NCI-H1930 (cell line): ENCODE measurements at places on chromosomes 3 and 15.

DNA sequence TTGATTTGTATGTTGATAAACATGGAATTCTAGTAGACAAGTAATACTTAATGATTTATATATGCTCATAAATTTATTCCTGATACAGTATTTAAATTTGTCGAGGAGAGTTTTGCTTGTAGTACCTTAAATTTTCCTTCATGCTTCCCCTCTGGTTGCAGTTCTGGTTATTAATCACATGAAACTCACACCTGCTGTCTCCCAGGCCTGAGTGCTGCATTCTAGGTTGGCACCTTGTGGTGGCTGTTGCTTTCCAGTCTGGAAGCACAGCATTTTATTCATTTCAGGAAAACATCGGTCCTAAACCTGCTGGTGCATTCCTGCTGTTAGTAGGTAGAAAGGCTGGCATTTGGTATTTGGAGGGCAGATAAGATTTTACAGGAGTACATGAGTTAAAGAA lies 44.9 kb downstream of the ATP1B3 start:
- DNase-seq, result no peak

GRCh38 chr3:61936344-61936937 lies 375.1 kb downstream of the PTPRG start:
- DNase-seq, result no peak

GRCh38 chr15:72342385-72342784 lies 22.4 kb upstream of the CELF6 start:
- no peak for DNase-seq

DNA sequence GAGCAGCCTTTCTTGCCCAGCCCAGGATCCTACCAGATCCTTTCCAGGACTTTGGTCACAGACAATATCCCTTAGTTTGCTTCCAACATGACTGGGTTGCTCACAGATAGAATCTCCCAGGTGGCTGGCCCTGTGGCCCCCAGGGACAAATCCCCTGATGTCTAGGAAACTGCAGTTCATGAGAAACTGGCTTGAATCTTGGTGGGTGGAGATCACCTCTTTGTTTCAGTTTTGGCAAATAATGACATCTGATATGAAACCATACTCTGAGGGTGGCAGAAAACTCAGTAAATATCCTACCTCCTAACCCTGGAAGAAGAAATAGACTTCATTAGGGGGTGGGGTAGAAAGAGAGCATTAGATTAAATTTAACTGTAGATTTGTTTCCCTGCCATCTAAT lies 44.1 kb upstream of the PFN2 start:
- DNase-seq, result no peak

GRCh38 chr3:144011251-144011799 lies 39.7 kb downstream of the DIPK2A start:
- DNase-seq, result no peak

GRCh38 chr15:95498961-95499360 lies 831.5 kb upstream of the NR2F2 start:
- no peak for DNase-seq

GRCh38 chr3:185420762-185421161 lies 57.8 kb downstream of the MAP3K13 start:
- DNase-seq, result no peak

DNA sequence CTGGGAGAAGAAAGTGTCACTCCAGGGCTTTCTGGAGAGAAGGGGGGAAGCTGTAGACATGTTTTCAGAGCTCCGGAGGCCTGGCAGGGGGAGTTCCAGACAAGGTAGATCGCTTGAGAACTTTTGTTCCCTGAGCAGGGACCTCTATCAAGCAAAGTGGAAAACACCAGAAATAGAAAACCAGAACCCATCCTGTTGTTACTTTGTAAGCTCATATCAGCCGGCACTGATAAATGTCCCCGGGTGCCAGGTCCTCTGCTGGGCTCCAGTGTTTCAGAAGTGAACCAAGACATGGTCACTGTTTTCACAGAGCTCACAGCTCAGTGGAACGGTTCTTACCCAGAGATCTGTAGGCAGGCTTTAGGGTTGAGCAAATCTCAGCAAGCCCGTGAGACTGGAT lies 13.5 kb downstream of the HDDC3 start:
- DNase-seq, result no peak

GRCh38 chr3:59013611-59014010 lies 36.2 kb downstream of the CFAP20DC start:
- DNase-seq, result no peak

- DNase-seq, result no peak
These were observed 468.6 kb upstream of the AGTR1 start for GRCh38 chr3:148229107-148229506.

DNA sequence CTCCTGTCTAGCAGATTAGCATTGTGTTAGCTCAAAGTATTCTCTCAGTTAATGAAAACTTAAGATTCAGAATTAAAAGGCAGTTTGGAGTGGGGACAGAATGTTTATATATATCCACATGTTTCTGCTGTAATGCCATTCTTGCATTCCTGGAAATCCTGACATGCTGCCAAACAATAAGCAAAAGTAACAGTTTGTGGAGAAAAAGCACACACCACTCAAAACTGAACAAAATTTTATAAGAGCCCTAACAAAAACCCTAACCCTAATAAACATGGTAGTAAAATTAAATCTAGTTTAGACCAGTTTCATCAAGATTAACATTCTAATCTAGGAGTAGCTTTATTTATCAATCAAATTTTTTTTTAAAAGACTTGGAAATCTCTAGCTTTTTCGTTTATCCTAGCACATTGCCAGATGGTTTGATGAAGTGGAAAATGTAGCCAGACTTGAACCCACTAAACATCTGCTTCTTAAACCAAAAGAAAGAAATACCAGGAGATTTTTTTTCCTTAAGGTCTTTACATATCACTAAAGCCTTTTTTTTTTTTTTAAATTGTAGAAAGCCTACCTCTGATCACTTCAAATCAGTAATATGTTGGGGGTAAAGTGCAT lies 3.7 kb downstream of the TCAIM start:
- no peak for DNase-seq

- DNase-seq, result no peak
These were observed 5.3 kb upstream of the REC114 start for GRCh38 chr15:73437543-73438109.

GRCh38 chr3:167736264-167736787 lies 805 bp downstream of the SERPINI1 start:
- DNase-seq, result no peak

DNA sequence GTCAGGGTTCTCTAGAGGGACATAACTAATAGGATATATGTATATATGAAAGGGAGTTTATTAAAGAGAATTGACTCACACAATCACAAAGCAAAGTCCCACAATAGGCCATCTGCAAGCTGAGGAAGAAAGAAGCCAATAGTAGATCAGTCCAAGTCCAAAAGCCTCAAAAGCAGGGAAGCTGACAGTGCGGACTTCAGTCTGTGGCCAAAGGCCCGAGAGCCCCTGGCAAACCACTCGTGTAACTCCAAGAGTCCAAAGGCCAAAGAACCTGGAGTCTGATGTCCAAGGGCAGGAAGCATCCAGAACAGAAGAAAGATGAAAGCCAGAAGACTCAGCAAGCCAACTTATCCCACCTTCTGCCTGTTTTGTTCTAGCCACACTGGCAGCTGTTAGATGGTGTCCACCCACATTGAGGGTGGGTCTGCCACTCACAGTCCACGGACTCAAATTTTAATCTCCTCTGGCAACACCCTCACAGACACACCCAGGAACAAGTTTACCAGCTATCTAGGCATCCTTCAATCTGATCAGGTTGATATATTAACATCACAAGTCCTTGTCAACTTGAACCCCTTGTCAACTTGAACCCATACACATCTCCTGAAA lies 54.2 kb upstream of the ACAD9 start:
- no peak for DNase-seq

DNA sequence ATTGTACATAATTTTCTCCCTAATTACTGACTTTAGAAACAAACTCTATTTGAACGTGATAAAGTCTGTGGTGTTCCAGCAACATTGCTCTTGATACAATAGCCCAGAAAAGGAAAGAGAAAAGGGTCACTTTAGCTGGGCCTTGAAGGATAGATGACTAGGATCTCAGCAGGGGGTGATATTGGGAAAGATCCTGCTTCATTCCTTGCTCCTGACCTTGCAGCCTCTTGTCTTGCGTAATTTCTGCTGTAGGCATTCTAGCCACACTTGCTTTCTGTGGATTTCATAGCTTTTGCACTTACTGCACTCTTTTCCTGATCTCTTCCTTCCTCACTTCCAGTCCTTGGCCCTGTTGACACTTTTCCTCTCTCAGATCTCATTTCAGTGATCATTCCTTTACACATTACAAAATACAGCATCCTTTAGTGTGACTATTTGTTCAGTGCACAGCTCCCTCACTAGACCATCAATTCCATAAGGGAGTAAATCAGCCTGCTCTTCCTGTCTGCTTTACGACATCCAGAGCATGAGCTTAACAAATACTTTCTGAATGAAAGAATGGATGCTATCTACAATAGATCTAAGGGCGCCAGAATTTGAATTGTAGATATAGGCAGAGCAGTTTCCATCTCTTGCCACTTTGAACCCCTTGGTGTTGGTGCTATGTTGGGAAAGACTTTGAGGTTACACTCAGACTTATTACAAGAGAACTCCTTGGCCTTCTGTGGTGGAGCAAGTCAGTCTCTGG lies 559.6 kb upstream of the MDFIC2 start:
- no peak for DNase-seq

DNA sequence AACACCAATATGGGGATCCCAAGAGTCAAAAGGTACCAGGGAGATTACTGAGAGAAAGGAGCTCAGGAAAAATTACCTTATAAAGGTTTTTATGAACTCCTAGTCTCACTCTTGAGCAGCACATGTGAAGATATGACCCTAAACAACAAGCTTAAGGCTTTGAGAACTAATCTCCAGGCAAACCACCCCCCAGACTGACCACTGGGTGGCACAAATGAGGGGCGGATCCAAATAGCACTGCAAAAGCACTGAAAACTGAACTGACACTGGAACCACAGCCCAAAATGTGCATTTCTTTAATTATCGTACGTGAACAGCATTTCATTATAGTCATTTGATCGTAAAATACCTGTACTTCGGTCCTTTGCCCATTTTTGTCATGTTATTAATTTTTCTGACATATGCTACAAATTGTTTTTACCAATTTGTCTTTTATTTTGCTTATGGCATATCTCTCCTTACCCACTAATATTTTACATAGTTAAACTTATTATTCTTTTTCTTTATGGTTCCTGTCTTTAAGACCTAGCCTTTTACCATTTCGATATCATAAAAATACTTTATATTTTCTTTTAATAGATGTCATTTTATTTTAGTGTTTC lies 31.5 kb upstream of the TFDP2 start:
- no peak for DNase-seq

- no peak for DNase-seq
These were observed 24.7 kb downstream of the PCOLCE2 start for GRCh38 chr3:142863930-142864920.

DNA sequence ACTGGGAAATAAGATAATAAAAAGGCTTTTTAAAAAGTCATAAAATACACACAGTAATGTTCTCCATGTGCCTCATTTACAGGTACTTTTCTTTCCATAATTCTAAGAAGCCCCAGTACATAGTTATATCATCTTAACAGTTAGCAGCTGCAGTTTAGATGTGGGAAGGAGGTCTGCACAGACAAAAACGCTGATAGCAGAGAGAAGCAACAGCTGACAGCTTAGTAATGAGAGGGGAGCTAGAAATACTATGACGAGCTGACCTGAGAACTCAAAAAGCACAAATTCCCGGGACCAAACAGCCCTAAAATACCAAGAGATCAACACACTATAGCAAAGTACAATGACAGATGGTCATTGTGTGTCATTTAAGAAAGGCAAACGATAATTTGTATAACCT lies 36.7 kb upstream of the ARHGEF3 start:
- DNase-seq, result no peak
